ENCODE measurements at places on chromosomes 6 and 20. TPM values are rescaled to one million over a fixed set of nuclear protein-coding genes. Genes with fewer than 3 reads are reported as not detected.

The PSORS1C1 gene
- 1.7 TPM for total RNA-seq

The TRIM15 gene
- total RNA-seq, result not detected

The LINC00237 gene
- total RNA-seq, result not detected

The LSM14B gene
- 49.8 TPM for total RNA-seq

The PSMG4 gene
- total RNA-seq, result 46.6 TPM

The SIRPD gene
- total RNA-seq, result not detected

The TNNC2 gene
- 1.00 TPM for total RNA-seq

The OPRL1 gene
- total RNA-seq, result 1.6 TPM

The KCNK5 gene
- not detected for total RNA-seq

The IFNGR1 gene
- 79.0 TPM for total RNA-seq

The MATN4 gene
- not detected for total RNA-seq

The MOXD1 gene
- total RNA-seq, result 63.3 TPM

The RIPPLY2 gene
- total RNA-seq, result 0.28 TPM

The PEDS1 gene
- total RNA-seq, result 16.6 TPM

The DPPA5 gene
- total RNA-seq, result not detected

The HEY2 gene
- not detected for total RNA-seq

The CGAS gene
- 4.3 TPM for total RNA-seq

Data from smooth muscle cell of bladder (primary cell).